Thoracic aorta (tissue), 2 donors: ENCODE measurements at places on chromosomes 3 and 15. TPM values are rescaled to one million over a fixed set of nuclear protein-coding genes. Genes with fewer than 3 reads are reported as not detected.
A peak's percentile ranks its signal among the peaks of the same experiment; 100 is the strongest.

RGMA gene
- 22.1 TPM for total RNA-seq

SOX14 gene
- total RNA-seq = not detected

NEK10 gene
- 21.4 TPM for total RNA-seq

- DNase-seq = peak; percentile 11
Measured at GRCh38 chr3:150703299-150703755, 393 bp downstream of the ERICH6 start.

- no peak for DNase-seq
Measured at GRCh38 chr3:194306109-194306686, 44.9 kb downstream of the CPN2 start.

DNA sequence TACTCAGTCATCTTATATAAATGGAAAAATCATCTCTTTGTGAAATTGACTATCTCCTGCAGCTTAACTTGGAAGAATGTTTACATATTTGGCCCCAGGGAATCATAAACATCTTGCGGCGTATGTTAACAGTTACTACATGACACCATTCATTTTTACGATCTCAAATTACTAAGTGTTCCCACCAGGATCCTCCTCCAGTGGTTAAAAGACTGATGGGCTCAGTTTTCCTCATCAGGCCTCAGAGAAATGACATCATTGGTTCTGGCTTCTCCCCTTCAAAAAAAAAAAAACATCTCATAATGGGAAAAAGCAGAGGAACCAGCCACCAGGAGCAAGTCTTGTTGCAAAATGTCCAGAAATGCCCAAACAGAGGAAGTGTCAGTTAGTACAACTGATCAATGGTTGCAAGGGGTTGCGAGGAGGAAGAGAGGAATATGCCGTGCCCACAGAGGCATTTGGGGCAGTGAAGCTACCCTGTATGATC lies 70.5 kb upstream of the LIPC start:
- DNase-seq = no peak

- no peak for DNase-seq
Measured at GRCh38 chr3:53156368-53156834, 4.6 kb upstream of the PRKCD start.

- no peak for DNase-seq
Measured at GRCh38 chr3:181998828-181999227, 287.1 kb downstream of the SOX2 start.

DNA sequence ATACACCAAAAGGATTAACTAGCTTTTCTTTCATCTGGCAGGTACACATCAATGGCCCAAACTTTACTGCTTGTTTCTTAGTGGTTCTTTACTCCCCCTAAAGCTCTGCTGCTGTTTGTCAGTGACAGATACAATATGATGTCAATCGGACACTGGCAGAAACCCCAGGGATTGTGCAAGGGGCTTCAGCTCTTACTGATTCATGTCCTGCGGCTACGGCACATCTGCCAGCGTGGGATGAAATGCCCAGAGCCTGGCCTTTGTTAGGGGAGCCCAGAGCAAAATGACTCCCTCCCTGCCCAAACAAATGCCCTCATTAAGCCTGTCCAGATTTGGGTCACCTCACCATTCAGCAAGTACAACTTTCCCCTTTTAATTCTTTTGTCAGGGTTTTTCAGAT lies 28.3 kb downstream of the SRP14 start:
- DNase-seq = no peak
